ENCODE measurements at places on chromosomes 4 and X. TPM values are rescaled to one million over a fixed set of nuclear protein-coding genes. Genes with fewer than 3 reads are reported as not detected.

MAGEE2 gene
- total RNA-seq: not detected

VSIG1 gene
- 0.22 TPM for total RNA-seq

F8A2 gene
- total RNA-seq: not detected

NAT8L gene
- total RNA-seq: 1.5 TPM

NKX3-2 gene
- not detected for total RNA-seq

CENPVL1 gene
- total RNA-seq: not detected

SUPT20HL2 gene
- total RNA-seq: not detected

AVPR2 gene
- total RNA-seq: not detected

TMEM156 gene
- 56.8 TPM for total RNA-seq

NSG1 gene
- total RNA-seq: 3.2 TPM

RBMXL3 gene
- total RNA-seq: not detected

CXCL10 gene
- total RNA-seq: 2.9 TPM

SSX4B gene
- total RNA-seq: not detected

TLR7 gene
- 0.05 TPM for total RNA-seq

SLBP gene
- total RNA-seq: 56.4 TPM

- no peak for DNase-seq
Measured at GRCh38 chr4:739569-739968, 33.9 kb downstream of the PCGF3 start.

DNA sequence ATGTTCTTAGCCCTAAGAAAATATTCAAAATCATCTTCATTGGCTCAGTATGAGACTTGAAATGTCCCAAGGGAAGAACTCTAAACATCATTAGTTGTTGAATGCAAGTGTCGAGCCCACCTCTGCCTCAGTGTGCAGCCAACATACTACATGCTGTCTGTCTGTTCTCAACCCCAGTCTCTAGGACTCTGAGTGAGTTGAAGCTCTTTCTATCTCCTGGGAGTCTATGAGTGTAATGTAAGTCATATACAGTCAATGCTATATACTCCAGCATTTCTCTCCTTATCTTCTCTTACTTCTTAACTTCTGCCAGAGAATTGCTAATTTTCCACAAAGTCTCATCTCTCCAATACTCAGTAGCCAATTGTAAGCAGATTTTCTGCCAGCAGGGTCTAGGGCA lies 61.3 kb downstream of the SPATA18 start:
- no peak for DNase-seq

- DNase-seq: no peak
Measured at GRCh38 chr4:152690706-152691651, 11.2 kb upstream of the TMEM154 start.

DNA sequence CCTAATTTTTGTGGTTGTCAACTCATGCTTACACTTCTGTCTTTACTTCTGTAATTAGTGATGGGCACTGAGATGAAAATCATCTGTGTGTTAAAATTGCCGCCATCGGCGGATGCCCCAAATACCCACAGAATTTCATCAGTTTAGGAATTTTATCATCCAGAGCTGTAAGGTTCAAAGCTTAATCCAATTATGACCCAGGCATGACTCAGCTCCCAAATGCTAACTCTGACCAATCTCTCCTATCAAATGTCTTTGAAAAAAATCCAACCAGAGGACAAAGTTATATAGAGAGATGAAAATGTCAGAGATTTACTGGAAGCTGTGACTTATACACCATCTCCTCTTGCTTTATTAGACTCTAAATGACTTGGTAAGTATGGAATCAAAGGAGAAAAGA lies 1048.7 kb upstream of the PRKX start:
- DNase-seq: no peak

GRCh38 chr4:142984871-142985585 lies 138.9 kb upstream of the INPP4B start:
- DNase-seq: no peak

- DNase-seq: no peak
Measured at GRCh38 chrX:7485061-7485460, 337.1 kb upstream of the PUDP start.

DNA sequence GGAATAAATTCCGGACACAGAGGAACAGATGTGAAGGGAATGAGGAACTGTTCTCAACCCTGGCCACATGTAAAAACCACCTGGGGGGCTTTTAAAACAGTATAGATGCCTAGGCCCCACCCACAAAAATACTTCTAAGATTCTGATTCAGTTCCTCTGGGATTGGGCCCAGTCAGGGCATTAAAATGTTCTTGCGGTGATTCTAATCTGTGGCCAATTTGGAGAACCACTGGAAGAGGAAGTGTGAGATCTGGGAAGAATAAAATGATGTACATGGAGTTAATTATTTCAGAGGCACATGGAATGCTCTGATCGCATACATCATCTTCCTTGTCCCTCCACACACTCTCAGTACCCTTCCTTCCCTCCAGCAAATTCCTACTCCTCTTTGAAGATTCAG lies 192.2 kb downstream of the APBB2 start:
- no peak for DNase-seq

DNA sequence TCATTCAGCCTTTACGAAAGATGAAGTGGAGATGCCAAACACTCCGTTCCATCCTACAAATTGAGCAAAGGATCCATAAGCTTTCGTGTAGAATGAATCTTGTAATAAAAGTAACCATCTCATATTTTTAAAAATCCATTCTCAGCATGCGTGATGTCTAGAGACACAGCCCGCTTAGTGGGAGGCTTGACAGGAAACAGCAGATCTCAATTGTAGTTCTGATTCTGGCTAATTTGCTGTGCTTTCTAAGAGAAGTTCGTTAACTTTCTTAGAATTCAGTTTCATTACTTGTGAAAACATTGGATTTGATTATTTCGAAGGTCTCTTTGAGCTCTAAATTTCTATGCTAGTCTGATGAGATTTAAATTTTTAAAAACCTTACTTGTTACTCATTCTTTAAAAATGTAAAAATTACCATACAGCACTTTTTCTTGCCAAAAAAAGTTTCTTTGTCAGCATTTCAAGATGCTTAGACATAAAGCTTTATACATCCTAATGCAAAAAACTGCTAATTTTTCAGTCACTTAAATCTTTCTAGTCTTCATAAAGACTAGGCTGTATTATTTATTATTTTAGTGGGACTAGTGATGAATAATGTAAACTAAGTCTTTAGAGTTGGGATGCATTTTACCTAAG lies 66.9 kb upstream of the NEIL3 start:
- DNase-seq: no peak

GRCh38 chrX:24435060-24435459 lies 30.0 kb upstream of the PDK3 start:
- no peak for DNase-seq

GRCh38 chr4:183337349-183337748 lies 15.1 kb upstream of the CLDN24 start:
- DNase-seq: no peak

DNA sequence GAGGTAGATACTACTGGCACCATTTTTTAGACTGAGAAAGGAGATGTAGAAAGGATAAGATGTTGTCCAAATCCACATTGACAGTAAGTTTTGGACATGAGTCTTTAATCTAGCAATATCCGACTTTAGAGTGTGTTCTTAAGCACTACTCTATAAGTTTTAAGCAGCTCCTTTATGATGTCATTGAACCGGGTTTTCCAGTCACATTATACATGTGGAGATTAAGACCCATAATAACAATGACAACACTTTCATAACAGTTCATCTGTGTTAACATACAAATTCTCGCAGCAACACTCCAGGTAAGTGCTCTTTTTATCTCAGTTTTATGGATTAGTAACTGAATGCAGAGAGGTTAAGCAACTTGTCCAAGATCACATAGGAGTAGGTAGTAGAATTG lies 30.3 kb upstream of the CXCL8 start:
- DNase-seq: no peak

DNA sequence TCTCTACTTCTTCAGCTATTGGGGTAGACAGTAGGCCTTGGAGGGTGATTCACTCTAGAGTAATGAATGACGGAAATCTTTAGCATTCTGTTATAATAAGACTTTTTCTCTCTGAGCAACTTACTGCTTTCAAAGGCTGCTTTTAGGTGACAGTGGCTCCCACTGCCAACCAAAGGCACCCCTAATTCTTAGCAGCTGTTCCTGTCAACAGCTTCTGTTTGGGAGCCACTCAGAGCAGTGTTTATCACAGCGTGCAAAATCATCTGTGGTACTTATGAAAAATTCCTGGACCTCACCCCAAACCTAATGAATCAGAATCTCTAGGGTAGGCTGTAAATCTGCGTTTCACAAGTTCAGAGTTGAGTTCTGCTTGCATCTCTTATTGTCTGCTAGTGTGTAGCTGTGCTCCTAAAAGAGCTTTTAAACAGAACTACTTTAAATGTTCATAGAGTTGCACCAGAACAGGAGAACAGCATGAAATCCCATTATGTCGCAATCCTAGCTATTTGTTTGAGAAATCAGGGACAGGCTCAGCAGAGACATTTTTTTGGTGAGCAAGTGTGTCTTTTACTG lies 52.8 kb upstream of the POU4F2 start:
- DNase-seq: no peak

- DNase-seq: no peak
Measured at GRCh38 chrX:132407691-132408090, 81.1 kb downstream of the MBNL3 start.

DNA sequence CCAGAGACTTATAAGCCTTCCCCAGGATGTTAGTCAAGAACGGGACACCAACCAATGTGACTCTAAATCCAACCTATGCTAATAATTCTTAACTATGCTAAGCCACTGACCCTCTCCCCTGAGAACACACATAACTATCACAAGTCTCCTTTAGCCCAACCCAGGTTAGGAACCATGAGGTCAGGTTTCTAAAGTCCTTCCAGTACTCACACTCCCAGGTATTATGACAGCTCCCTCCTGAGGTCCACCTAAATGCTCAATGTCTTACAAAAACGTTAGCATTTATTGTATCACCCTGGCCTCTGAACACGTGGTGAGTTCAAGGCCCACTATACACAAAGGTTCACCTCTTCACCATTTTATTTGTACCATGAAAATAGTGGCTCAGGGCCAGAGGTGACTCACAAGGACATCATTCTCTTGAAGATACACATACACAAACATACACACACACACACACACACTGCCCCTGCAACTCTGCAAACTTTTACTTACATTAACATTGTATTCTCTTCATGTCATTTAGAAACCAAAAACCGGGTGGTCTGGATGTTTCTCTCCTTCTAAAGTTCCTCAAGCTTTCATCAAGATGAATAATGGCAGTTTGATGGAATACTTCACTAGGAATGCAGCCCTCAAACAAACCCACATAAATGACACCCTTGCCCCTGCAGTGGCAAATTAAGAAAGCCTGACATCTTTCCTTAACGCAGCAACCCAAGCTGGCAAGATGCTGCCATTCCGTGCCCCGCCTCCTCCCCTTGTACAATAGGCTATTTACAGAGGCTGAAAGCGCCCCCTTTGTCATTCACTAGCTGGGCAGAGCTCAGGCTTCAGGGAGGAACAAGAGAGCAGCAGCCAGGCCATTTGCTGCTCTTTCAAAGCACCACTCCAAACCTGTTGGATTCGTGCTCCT lies 17.7 kb downstream of the ACSL1 start:
- DNase-seq: no peak

GRCh38 chr4:81814987-81815541 lies 343.4 kb upstream of the RASGEF1B start:
- no peak for DNase-seq

- no peak for DNase-seq
Measured at GRCh38 chr4:141669501-141669900, 33.1 kb downstream of the IL15 start.

GRCh38 chrX:12080265-12080664 lies 58.0 kb upstream of the FRMPD4 start:
- no peak for DNase-seq

- DNase-seq: no peak
Measured at GRCh38 chr4:184064877-184065276, 152.8 kb downstream of the ENPP6 start.

- no peak for DNase-seq
Measured at GRCh38 chr4:38371391-38371851, 292.6 kb upstream of the KLF3 start.

- peak; percentile 35 for DNase-seq
Measured at GRCh38 chr4:146520896-146521540, 722 bp downstream of the SLC10A7 start.

DNA sequence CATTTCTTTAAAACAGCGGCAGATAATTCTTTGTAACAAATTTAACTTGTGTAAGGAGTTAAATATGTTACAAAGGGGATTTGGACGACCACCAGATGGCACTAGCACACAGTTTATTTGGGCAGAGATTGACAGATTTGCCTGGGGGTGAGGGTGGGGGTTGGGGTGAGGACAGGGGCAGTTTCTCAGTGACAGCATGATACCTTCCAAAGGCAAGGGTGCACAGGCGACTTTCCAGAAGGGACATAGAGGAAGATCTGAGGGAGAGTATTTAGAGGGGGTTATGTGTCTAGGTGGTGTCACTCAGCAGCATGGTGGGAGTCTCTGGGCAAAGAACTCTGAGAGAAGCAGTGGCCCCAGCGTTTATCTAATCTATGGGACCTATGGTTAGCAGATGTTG lies 9.6 kb upstream of the TMA16 start:
- peak; percentile 61 for DNase-seq

- no peak for DNase-seq
Measured at GRCh38 chr4:85777908-85778631, 303.1 kb downstream of the ARHGAP24 start.

DNA sequence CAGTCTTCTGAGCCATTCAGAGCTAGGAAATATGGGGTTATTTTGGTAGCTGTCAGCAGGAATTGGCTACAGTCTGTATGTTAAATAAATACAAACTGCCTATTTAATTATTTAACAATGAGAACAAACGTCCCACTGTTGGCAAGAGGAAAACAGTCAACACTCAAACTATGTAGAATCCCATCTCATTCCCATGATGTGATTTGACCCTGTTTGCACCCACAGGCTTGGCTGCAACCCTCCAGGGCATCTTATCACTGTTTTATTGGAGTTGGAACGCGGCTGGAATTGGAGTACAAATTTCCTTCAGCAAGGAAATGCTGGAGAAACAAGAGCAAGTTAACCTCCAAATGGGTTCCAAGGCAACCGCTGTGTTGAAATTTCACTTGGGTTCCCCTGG lies 124.0 kb downstream of the KIT start:
- DNase-seq: no peak

DNA sequence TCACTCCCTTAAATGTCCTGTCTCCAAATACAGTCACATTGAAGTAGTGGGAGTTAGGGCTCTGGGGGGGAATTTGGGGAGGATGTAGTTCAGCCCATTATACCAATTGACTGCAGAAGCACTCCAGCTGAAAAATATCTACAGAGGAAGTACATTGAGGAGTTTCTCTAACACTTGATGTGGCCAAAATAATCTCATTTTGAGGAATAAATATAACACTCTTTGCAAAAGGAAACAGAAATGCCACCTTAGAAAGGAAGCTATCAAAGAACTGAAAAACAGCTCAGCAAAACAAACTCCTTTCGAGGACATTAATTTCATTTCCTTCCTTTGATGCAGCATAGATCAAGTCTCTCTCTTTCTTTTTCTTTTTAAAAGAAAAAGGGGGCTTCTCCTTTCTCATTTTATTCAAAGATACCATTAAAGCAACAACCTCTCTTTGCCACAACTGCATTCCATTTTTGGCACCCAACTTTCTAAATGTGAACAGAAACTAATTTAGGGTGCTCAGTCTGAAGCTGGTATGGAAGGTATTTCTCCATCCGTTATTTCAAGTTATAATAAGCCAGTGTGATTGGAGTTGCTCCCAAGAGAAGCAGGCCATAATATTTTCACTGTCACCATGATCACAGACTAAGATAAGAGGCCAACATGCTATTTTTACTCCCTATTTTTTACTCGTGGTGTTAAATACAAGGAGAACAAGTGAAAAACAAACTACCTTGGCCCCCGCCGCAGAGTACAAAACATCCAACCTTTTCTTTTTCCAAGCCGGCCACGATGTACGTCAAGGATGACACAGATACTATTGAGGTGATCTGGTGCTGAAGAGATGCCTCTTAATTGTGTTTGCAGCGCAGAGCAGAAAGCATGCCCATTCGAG lies 230.4 kb upstream of the GATB start:
- no peak for DNase-seq
